ENCODE measurements at places on chromosomes 16 and 17.

GRCh38 chr17:81309140-81309858 lies 14.2 kb upstream of the SLC38A10 start:
- no peak for DNase-seq

- DNase-seq, result no peak
These were observed 441.9 kb downstream of the SOX9 start for GRCh38 chr17:72562615-72563188.

GRCh38 chr16:58515871-58516767 lies 802 bp downstream of the SETD6 start:
- no peak for DNase-seq

DNA sequence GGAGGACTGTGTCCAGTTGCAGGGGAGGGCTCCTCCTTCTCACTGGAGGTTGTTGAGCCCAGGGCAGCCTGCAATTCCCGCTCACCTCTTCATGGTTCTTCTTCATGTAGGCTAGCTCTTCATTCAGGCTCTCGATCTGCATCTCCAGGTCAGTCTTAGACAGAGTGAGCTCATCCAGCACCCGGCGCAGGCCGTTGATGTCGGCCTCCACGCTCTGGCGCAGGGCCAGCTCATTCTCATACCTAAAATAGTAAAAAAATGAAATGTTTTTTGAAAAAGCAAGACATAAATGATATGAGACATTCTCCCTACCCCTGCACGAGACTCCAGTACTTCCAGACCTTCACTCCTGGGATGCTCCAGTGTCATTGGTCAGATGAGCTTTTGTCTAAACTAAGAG lies 2.2 kb downstream of the KRT13 start:
- no peak for DNase-seq

GRCh38 chr17:7544911-7545310 lies 3.9 kb upstream of the TNFSF12 start:
- DNase-seq, result no peak

DNA sequence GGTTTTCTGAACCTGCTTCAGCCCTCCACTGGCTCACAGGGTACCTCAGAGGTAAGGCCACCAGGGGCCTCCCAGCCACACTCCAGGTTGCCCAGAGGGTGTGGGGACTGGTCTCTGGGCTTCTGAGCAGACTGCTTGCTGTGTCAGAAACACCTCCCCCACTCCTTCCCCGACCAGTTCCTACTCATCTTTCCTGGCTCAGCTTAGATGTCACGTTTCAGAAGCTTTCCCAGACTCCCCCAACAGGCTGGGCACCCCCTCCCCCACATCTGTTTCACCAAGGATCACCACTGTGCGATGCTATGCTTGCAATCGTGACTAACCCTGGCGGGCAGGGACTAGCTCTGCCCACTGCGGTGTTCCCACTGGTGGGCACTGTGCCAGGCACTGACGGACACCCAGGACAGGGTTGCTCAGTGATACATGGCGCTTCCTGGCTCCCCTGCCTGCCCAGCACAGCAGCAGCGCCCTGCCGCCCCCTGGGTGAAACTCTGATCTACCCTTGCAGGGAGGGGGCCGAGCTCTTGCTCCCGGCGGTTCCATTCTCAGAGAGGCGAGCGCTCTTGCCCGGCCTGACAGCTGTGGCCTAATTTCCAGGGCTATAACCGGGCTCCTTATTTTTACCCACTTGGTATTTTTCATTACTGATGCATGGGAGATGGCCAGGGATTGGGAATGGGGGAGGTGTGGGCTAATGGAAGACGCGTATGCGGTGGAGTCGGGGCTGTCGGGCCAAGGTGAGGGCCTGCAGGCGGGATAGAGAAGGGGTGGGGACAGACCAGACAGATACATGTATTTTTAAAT lies 29.4 kb upstream of the MTSS2 start:
- no peak for DNase-seq

GRCh38 chr16:58056580-58056979 lies 31.0 kb downstream of the MMP15 start:
- no peak for DNase-seq

Measured in KG1 (cell line).